ENCODE measurements at places on chromosomes 13 and 19. TPM values are rescaled to one million over a fixed set of nuclear protein-coding genes. Genes with fewer than 3 reads are reported as not detected.

Gene SRRM5
- 0.46 TPM for total RNA-seq

Gene WTIP
- total RNA-seq = 1.0 TPM

DNA sequence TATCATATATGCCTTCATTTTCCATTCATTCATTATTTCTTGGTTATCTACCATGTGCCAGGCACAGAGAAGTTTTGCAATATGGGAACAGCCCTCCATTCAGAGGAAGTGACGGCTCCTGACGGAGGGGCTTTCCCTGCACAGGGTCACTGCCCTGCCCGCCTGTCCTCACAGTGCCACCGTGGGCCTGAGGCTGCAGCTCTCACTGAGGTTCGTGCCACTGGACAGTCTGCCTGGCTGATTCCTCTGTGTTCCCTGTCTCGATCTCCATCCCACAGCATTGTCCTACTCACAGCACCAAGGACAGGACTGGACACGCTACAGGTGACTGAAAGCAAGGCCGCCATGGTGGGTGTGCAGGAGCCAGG lies 92.7 kb downstream of the TSHZ3 start:
- no peak overlapping the region for H3K4me3 ChIP-seq
- peaks cover 3% of the 10 kb centered on the region for H3K27me3 ChIP-seq
- no peaks in the 10 kb centered on the region for H3K4me1 ChIP-seq
- DNase-seq = no peak
- no peaks in the 10 kb centered on the region for H3K36me3 ChIP-seq

DNA sequence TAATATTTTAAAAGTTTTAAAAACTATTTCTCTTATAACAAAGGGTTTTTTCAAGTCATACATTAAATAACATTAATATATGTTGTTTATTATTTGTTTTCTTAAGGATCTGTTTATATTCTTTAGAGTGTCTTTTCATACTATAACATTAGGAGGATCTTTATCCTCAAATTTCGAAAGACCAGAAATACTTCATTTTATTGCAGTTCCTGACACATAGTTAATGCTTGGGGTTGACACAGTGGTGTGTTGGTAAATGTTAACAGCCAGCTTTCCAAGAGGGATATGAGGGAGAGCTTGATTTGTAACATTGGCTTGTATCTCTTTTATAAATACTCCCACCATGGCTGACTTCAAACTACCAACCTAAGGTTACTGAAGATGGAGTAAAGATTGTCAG lies 126.6 kb upstream of the KLF5 start:
- H3K36me3 ChIP-seq = peaks cover 34% of the 10 kb centered on the region
- H3K4me3 ChIP-seq = no peak overlapping the region
- H3K4me1 ChIP-seq = no peaks in the 10 kb centered on the region
- H3K27me3 ChIP-seq = no peaks in the 10 kb centered on the region

DNA sequence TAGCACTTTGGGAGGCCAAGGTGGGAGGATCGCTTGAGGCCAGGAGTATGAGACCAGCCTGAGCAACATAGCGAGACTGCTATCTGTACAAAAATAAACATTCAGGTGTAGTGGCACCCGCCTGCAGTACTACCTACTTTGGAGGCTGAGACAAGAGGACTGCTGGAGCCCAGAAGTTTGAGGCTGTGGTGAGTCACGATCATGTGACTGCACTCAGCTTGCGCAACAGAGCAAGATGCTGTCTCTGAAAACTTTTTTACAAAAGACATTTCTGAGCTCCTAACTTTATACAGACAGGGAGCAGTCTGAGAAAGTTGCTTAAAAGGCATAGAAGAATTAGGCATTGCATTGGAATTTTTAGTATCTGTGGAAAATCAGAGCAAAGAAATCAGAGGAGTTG lies 10.4 kb upstream of the TBC1D4 start:
- DNase-seq = no peak
- no peak overlapping the region for H3K4me3 ChIP-seq
- H3K27me3 ChIP-seq = peaks cover 9% of the 10 kb centered on the region
- H3K27ac ChIP-seq = no peak overlapping the region
